Activated CD4-positive, alpha-beta T cell treated with anti-CD3 and anti-CD28 coated beads, Interleukin-2, amount 10 ng/mL, durations not matched to agents 24 days and 14 days (primary cell): ENCODE measurements at places on chromosomes 5 and 9.

GRCh38 chr5:73030995-73031394 lies 75.2 kb downstream of the FCHO2 start:
- no peak for DNase-seq
- H3K4me3 ChIP-seq: no peak overlapping the region
- H3K4me1 ChIP-seq: no peaks in the 10 kb centered on the region

GRCh38 chr9:108551030-108551841 lies 304.6 kb downstream of the ACTL7B start:
- no peaks in the 10 kb centered on the region for H3K36me3 ChIP-seq
- H3K27ac ChIP-seq: no peak overlapping the region
- no peaks in the 10 kb centered on the region for H3K4me1 ChIP-seq
- DNase-seq: no peak

- no peaks in the 10 kb centered on the region for H3K27me3 ChIP-seq
- no peak for DNase-seq
- peak overlapping the region; percentile 89 for H3K27ac ChIP-seq
These were observed 2.7 kb downstream of the CSF2 start for GRCh38 chr5:132076202-132076830.

GRCh38 chr5:137400571-137400970 lies 98.6 kb downstream of the SPOCK1 start:
- H3K36me3 ChIP-seq: no peaks in the 10 kb centered on the region
- no peak overlapping the region for H3K27ac ChIP-seq
- no peaks in the 10 kb centered on the region for H3K27me3 ChIP-seq
- no peak for DNase-seq
- no peak overlapping the region for H3K4me3 ChIP-seq

GRCh38 chr5:94910721-94911120 lies 292.3 kb downstream of the SLF1 start:
- no peak overlapping the region for H3K27ac ChIP-seq
- no peak for DNase-seq
- H3K27me3 ChIP-seq: peaks cover 3% of the 10 kb centered on the region
- no peaks in the 10 kb centered on the region for H3K4me1 ChIP-seq

DNA sequence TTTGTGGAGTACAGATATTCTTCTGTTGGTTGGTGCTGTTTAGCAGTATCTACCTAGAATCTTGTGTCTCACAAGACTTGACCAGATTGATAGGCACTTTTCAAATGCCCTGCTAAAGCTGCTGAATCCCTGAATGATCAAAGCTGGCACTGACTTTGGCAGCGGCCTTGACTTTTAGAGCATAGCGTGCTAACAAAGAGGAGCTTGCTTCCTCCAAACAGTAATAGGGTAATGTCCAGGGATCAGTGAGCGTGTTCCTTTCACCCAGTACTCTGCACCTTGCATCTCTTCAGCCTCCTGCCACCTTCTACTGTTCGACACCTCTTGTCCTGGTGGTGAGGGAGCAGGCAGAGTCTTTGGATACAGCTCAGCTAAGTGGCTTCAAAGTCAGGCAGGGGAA lies 100.8 kb downstream of the IQGAP2 start:
- no peak overlapping the region for H3K4me3 ChIP-seq
- no peak for DNase-seq
- peaks cover 4% of the 10 kb centered on the region for H3K36me3 ChIP-seq
- no peak overlapping the region for H3K27ac ChIP-seq

GRCh38 chr9:120698766-120699165 lies 15.5 kb downstream of the MEGF9 start:
- peaks cover 19% of the 10 kb centered on the region for H3K4me1 ChIP-seq
- H3K36me3 ChIP-seq: no peaks in the 10 kb centered on the region
- H3K27ac ChIP-seq: no peak overlapping the region
- H3K4me3 ChIP-seq: no peak overlapping the region

GRCh38 chr5:151054709-151055108 lies 26.1 kb downstream of the TNIP1 start:
- H3K27ac ChIP-seq: no peak overlapping the region
- no peak for DNase-seq
- H3K4me3 ChIP-seq: no peak overlapping the region
- peaks cover 25% of the 10 kb centered on the region for H3K4me1 ChIP-seq
- H3K36me3 ChIP-seq: peaks cover 69% of the 10 kb centered on the region
- H3K27me3 ChIP-seq: no peaks in the 10 kb centered on the region

DNA sequence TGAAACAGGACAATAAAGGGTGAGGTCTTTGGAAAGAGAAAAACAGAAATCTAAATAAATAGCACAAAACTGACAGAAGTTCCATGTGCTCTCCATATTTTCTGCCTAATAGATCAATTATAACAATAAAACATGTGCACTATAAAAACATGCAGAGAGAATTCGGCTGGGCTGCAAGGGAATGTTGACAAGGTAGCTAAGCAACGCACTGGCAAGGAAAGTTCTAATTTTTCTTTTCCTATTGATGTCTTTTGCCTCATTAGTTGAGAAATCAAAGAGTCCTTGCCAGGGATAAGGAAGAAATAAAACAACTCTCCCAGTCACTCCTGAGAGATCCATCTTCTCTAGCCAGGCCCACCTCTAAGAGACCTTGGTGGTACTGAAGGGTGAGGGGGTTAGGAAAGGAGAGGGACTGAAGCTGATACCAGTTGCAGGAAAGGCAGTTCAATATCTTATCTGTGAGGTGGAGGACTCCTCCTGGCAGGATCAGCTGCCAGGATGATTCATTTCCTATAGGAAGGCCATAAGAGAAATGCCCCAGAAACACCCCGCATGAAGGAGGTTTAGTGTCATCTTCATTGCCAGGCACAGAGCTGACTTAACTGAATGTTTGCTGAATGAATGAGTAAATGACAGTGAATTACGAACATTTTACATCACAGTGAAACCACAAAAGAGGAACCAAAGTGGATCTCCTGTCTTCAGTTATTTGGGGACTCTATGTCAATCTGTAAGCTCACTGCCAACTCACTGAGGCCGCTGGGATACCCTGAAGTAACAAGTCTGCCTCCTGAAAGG lies 63.7 kb upstream of the IFNK start:
- no peaks in the 10 kb centered on the region for H3K27me3 ChIP-seq
- DNase-seq: no peak
- H3K4me3 ChIP-seq: no peak overlapping the region
- H3K27ac ChIP-seq: no peak overlapping the region
- H3K4me1 ChIP-seq: peaks cover 11% of the 10 kb centered on the region
- no peaks in the 10 kb centered on the region for H3K36me3 ChIP-seq

DNA sequence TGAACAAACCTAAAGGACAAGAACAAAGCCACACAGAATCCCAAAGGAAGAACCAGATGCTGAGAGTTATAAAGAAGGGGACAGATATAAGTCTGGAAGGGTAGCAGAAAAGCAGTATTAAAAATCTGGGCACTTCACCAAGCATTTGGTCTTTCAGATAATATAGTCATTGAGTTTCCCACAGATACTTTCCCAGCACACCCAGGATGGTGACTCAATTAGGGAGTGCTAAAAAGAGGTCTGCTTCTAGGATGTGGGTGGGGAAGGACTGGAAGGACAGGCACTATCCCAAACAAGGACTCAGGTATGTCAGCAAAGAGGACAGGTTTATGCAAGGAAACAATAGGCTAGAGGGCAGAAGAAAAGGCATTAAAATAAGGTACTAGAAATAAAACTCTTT lies 59.3 kb downstream of the DIAPH1 start:
- H3K27me3 ChIP-seq: no peaks in the 10 kb centered on the region
- no peak overlapping the region for H3K4me3 ChIP-seq

GRCh38 chr9:122463828-122464632 lies 13.7 kb downstream of the OR1J1 start:
- H3K27me3 ChIP-seq: peaks cover 37% of the 10 kb centered on the region
- peak; percentile 72 for DNase-seq
- peaks cover 12% of the 10 kb centered on the region for H3K4me1 ChIP-seq
- peak overlapping the region; percentile 81 for H3K27ac ChIP-seq
- no peaks in the 10 kb centered on the region for H3K36me3 ChIP-seq
- H3K4me3 ChIP-seq: peak overlapping the region; percentile 86

DNA sequence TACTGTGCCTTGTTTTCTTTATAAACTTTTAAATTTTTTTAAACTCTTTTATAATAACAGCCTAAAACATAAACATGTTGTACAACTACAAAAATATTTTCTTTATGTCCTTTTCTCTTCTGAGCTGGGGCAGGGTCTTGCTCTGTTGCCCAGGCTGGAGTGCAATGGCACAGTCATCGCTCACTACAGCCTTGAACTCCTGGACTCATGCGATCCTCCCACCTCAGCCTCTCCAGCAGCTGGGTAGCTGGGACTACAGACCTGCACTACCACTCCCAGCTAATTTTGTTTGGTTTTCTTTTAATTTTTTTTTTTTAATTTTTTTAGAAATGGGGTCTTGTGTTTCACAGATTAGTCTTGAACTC lies 31.5 kb downstream of the TTC1 start:
- H3K27me3 ChIP-seq: no peaks in the 10 kb centered on the region
- H3K4me3 ChIP-seq: no peak overlapping the region
- DNase-seq: no peak
- no peak overlapping the region for H3K27ac ChIP-seq
- peaks cover 50% of the 10 kb centered on the region for H3K36me3 ChIP-seq

DNA sequence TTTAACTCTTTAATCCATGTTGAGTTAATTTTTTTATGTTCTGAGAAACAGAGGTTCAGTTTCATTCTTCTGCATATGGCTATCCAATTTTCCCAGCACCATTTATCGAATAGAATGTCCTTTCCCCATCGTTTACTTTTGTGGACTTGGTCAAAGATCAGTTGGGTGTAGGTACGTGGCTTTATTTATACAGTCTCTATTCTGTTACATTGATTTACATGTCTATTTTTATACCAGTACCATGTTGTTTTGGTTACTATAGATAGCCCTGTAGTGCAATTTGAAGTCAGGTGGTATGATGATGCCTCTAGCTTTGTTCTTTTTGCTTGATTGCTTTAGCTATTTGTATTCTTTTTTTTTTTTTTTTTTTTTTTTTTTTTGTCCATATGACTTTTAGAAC lies 462.0 kb downstream of the HTR1A start:
- H3K27me3 ChIP-seq: no peaks in the 10 kb centered on the region
- no peak overlapping the region for H3K27ac ChIP-seq
- H3K4me3 ChIP-seq: no peak overlapping the region
- no peaks in the 10 kb centered on the region for H3K36me3 ChIP-seq

- H3K36me3 ChIP-seq: no peaks in the 10 kb centered on the region
- DNase-seq: no peak
- peaks cover 7% of the 10 kb centered on the region for H3K4me1 ChIP-seq
- H3K27me3 ChIP-seq: peaks cover 9% of the 10 kb centered on the region
- no peak overlapping the region for H3K4me3 ChIP-seq
These were observed 36.6 kb upstream of the SPTLC1 start for GRCh38 chr9:92151691-92152393.

DNA sequence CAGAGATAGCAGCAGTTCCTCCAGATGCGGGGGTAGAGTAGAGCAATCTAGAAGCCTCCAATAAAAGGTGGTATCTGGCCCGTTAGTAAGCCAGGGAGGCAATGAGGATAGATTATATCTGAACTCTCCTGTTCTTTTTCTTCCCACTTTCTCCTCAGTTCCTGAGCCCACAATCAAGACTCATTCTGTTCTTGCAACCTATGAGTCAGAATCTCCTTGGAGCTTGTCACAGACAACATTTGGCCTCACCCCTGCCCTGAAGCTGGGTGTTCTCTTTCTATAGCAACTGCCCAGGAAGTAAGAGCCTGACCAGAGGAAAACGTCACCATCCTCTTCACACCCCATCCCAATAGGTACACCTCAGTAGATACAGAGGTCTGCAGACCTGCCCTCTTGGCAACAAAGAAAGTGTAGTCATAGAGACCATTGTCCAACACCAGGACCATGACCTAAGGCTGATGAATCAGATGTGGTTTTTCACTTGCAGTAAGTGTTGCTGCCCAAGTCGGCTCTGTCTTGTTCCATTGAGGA lies 76.3 kb upstream of the PCA3 start:
- H3K4me1 ChIP-seq: peaks cover 19% of the 10 kb centered on the region
- no peaks in the 10 kb centered on the region for H3K36me3 ChIP-seq
- peak overlapping the region; percentile 57 for H3K27ac ChIP-seq

DNA sequence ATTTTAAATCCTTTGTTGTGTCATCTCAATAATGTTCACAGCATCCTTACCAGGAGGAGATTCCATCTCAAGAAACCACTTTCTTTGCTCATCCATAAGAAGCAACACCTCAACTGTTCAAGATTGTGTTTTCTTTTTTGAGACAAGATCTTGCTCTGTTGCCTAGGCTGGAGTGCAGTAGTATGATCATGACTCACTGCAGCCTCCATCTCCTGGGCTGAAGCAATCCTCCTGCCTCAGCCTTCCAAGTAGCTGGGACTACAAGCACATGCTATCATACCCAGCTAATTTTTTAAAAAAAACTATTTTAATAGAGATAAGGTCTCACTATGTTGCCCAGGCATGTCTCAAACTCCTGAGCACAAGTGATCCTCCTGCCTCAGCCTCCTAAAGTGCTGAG lies 60.0 kb downstream of the ABHD17B start:
- H3K4me3 ChIP-seq: no peak overlapping the region
- no peaks in the 10 kb centered on the region for H3K27me3 ChIP-seq
- peaks cover 5% of the 10 kb centered on the region for H3K4me1 ChIP-seq
- H3K27ac ChIP-seq: no peak overlapping the region

GRCh38 chr5:100902440-100903038 lies 543 bp downstream of the ST8SIA4 start:
- peaks cover 24% of the 10 kb centered on the region for H3K36me3 ChIP-seq
- peak overlapping the region; percentile 99 for H3K4me3 ChIP-seq
- peaks cover 33% of the 10 kb centered on the region for H3K4me1 ChIP-seq
- DNase-seq: peak; percentile 81
- H3K27me3 ChIP-seq: no peaks in the 10 kb centered on the region

DNA sequence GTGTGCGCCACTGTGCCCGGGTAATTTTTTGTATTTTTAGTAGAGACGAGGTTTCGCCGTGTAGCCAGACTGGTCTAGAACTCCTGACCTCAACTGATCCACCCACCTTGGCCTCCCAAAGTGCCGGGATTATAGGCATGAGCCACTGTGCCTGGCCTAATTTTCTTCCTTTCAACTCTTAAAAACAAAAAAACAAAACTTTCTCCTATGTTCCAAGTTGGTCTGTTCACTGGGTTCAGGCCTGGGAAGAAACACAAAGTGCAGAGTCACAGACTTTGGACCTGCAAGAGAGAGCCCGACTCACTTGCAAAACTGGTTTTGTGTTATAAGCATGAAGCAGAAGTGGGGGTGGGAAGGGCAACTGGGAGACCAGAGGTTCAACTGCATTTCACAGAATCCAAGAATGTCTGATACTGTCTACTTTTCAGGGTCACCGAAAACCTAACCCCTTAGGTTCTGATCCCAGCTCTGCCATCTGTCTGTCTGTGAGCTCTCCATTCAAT lies 5.2 kb upstream of the HDHD3 start:
- no peak overlapping the region for H3K4me3 ChIP-seq
- H3K27ac ChIP-seq: no peak overlapping the region
- no peak for DNase-seq
- no peaks in the 10 kb centered on the region for H3K27me3 ChIP-seq
- peaks cover 5% of the 10 kb centered on the region for H3K36me3 ChIP-seq
- H3K4me1 ChIP-seq: peaks cover 5% of the 10 kb centered on the region

GRCh38 chr5:151047814-151048425 lies 27.5 kb downstream of the GPX3 start:
- peaks cover 73% of the 10 kb centered on the region for H3K36me3 ChIP-seq
- H3K4me3 ChIP-seq: no peak overlapping the region
- peaks cover 6% of the 10 kb centered on the region for H3K4me1 ChIP-seq
- H3K27ac ChIP-seq: no peak overlapping the region
- H3K27me3 ChIP-seq: no peaks in the 10 kb centered on the region

- H3K27ac ChIP-seq: no peak overlapping the region
- no peaks in the 10 kb centered on the region for H3K27me3 ChIP-seq
- H3K4me1 ChIP-seq: no peaks in the 10 kb centered on the region
- H3K36me3 ChIP-seq: no peaks in the 10 kb centered on the region
- DNase-seq: no peak
These were observed 179.4 kb upstream of the RGMB start for GRCh38 chr5:98594098-98594497.

GRCh38 chr5:156621719-156622118 lies 228.4 kb upstream of the PPP1R2B start:
- no peaks in the 10 kb centered on the region for H3K4me1 ChIP-seq
- no peak overlapping the region for H3K4me3 ChIP-seq
- no peaks in the 10 kb centered on the region for H3K27me3 ChIP-seq
